ENCODE measurements at places on chromosomes 13 and 19.

- DNase-seq = no peak
Observed at GRCh38 chr19:35528218-35529038, at the start of gene SBSN. Gene SBSN, minus strand, starts transcription at chr19:35528311. Its CDS starts 30 bp downstream, at chr19:35528281.

GRCh38 chr19:887072-887471 is 5.9 kb downstream of the MED16 start:
- no peak for DNase-seq

GRCh38 chr13:20977394-20977793 is 74.8 kb upstream of the XPO4 start:
- no peak for DNase-seq

DNA sequence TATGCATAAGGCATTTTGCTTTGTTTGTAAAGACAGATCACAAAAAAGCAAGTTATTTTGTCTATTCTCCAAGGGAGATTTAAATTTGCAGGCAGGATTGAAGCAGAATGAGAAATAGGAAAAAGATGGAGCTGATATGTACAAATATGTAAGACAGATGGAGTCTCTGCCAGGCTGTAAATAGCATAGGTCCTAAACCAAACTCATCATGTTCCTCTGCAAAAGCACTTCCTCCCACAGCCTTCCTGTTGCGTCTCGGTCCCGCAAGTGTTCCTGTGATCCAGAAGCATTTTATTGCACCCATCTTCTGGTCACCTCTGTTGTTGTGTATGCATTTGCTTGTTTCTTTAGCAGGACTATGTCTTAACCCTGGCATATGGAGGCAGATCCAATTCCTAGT is 95.7 kb upstream of the CLDN10 start:
- DNase-seq = no peak

DNA sequence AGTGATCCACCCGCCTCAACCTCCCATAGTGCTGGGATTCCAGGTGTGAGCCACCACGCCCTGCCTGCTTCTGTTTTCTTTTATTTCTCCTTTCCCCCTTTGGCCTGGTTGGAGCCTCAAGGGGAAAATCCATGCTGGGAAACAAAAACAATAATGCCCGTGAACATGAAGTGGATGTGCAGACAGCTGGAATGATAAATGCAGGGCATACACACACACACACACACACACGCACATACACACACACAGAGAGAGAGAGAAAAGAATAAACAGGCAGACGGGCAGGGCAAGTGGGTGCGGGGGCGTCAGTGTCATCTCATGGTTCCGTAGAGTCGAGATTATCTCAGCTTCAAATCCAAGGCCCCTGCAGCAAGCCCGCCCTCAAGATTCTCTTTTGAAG is 4.4 kb upstream of the PLEKHF1 start:
- no peak for DNase-seq

DNA sequence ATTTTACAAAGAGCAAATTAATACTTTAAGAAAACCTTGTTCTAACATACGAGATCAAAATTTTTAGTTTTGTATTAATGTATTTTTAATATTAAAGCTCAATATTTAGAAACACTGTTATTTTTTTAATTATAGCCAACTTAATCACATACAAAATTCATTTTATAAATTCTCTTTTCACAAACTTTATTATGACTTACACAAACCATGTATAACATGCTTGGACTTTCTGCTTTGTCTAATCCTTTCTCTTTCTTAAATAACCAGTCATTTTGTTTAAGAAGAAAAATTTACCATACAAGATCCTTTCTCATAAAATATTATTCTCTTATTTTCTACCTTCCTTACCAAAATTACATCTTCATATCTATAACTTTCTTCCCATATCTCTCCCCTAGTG is 62.2 kb downstream of the CYSLTR2 start:
- DNase-seq = no peak

DNA sequence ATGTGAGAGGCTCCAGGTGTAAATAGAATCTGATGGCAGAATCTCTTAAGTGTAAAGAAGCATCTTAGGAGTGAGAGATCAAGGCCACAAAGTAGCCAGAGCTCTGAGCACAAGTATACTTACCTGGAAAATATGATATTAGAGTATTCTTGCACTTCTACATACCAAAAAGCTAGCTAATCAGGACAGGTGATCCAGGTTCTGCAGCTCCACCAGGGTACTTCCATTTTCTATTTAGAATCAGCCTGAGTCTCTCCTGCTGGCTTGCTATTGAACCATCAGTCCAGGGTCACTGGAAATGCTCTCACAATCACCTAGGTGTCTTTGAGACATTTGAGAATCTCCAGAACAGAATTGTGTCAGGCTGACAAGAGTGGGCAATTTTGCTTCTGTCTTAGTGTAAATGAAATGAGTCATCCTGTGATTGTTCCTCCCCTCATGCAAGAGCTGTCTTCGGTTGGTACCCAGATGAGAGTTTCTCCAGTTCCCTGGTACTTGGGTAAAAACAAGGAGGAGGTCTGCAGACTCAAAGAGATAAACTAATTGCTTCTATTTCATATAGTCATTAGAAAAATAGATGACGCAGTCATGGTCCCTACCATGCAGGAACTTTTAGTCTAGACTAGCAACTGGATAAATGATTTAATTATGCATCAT is 14.6 kb downstream of the ZNF254 start:
- DNase-seq = no peak

- no peak for DNase-seq
Observed at GRCh38 chr13:73168953-73169401, 110.2 kb downstream of the KLF5 start.

DNA sequence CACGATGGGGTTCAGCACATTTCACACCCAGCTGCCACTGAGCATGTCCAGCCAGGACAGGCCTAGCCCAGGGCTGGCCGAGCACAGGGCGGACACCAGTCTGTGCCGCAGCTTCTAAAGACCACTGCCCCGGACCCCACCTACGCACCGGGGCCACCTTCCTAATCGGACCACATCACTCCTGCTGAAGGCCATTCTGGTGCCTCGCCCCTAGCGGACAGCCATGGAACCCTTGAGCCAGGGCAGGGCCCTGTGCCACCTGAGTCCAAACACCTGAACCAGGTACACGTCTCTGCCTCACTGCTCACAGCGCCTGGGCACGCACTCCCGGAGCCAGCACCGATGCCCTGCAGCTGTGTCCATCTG is 8.4 kb upstream of the C13orf46 start:
- DNase-seq = no peak

DNA sequence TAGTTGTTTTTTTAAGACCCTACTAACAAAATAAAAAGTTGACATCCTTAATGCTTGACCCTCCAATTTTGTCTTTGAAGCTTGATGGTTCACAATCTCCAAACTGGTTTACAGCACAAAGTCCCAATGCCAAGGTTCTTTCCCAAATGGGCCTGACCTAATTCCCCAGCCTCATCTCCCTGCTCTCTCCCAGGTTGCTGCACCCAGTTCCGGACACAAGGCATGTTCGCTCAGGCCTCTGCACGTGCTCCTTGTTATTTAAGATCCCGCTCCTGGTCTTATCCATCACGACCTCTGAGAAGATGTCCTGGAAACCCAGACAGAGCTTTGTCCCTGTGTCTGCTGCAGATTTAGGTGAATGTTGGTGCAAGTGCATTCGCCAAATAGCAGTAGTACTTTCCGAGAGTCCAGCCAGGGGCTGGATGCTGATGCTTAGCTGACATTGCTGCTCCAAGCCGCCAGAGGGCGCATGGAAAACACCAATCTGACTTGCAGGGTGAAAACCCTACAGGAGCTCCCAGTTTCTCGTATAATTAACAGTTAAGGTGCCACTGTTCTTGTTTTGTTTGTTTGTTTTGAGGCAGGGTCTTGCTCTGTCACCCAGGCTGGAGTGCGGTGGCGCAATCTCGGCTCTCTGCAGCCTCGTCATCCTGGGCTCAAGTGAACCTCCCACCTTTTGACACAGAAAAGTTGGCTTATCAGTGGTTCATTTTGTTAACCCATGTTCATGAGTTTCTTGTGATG is 18.5 kb downstream of the LYPD3 start:
- peak; percentile 58 for DNase-seq

DNA sequence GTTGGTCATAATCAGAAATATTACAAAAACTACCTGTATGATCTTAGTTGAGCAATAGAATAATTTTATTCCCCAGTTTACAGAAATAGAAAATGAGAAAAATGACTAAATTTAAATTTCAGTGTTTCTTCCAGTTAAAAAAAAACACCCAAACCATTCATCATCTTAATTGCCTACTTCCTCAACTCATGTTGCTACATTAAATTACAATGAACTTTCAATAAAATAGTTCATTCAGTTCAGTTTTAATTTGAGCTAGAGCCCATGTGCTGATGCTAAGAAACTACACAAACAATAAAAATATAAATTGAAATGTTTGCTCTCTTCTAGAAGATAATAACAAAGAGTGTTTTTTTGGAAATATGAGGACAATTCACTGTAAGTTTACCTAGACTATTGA is 820.4 kb downstream of the SLITRK6 start:
- no peak for DNase-seq
